ENCODE measurements at places on chromosomes 11 and 22.

GRCh38 chr22:46508491-46508999, 28.9 kb downstream of the CELSR1 start:
- no peak for DNase-seq

DNA sequence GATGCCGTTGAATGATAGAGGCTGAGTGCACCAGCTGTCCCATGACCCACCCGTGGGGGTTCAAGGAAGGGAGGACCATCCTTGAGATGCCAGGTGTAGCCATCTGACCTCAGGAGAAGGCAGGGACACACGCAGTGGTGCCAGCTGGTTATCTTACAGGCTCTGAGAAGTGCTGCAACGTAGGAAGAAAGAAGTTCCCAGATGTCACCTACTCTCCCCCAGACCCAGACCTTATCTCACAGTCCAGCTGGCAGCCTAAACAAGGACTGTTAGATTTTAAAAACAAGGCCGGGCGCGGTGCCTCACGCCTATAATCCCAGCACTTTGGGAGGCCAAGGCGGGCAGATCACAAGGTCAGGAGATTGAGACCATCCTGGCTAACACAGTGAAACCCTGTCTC, 1307.6 kb downstream of the TBC1D22A start:
- DNase-seq, result no peak

GRCh38 chr11:122656073-122656630, 630 bp downstream of the UBASH3B start:
- no peak for DNase-seq

DNA sequence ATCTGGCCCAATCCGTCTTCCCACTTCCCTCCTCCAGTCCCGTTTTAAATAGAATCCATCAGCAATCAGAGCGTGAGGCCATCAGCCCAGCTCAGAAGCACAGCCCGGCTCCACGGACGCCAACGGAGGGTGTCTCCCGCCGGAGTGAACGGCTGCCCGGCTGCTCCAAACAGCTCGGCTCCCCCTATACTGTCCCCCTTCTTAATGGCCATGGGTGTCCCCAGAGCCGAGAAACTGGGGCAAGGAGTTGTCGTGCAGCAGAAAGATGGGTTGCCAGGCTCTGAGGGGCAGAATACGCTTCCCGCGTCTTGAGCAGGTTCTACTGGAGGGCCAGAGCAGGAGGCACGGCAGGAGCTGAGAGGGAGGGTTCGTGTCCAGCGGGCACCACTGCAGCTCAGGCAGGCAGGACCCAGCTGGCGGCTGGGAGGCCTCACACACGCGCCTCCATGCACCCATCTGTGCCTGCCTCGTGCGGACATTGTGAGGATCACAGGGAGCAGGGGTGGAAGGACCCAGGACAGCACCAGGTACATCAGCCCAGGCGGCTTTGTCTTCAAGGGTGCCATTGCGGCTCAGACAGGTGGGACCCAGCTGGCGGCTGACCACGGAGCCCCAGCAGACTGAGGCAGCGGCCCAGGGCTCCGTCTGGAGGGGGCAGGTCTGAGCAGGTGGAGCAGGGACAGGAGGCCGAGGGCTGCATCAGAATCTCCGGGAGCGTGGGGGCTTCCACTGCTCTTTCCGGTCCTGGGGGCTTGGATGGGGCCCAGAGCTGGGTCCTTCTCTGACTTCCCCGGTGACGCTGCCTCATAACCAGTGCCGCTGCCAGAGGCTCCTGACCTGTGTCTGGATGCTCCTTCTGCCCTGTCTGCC, 882.7 kb downstream of the BRD1 start:
- no peak for DNase-seq

DNA sequence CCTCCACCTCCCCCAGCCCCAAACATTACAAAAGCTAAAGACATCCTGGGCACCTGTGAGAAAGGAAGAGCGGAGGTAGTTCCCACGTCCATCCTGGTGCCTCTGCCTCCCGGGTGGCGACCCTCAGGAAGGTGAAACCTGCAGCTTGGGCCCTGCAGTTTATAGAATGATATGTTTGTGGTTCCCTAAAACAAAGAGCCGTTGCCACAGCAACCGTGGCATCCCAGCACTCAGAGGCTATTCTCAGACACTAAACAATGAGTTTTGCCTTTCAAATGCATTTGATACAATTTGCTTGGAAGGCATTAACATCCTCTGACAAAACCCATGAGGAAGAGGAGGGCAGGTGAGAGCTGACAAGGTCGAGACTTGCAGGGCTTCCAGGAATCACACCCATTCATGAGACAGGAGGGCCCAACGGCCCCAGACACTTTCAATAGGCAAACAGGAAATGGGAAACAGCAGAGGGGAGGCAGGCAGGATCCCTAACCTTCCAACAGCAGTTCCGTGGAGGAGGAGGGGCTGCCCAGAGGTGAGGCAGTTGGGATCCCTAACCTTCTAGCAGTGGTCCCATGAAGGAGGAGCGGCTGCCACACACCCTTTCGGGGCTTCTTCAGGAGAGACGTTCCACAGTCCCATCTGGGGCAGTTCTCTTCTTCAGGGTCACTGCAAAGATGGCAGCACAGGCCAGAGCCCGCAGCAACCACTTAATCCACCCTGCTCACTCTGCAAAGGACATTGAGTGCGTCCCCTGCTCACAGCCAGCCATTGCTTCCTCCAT, 379.2 kb downstream of the SHANK2 start:
- DNase-seq, result no peak

All from hematopoietic multipotent progenitor cell treated with erythropoietin and hydrocortisone succinate and interleukin-3 and kit ligand, for 17 days (in vitro differentiated cells).